Upper lobe of right lung (tissue), 1 donor: ENCODE measurements at places on chromosomes 2 and 18. TPM values are rescaled to one million over a fixed set of nuclear protein-coding genes. Genes with fewer than 3 reads are reported as not detected.

DNA sequence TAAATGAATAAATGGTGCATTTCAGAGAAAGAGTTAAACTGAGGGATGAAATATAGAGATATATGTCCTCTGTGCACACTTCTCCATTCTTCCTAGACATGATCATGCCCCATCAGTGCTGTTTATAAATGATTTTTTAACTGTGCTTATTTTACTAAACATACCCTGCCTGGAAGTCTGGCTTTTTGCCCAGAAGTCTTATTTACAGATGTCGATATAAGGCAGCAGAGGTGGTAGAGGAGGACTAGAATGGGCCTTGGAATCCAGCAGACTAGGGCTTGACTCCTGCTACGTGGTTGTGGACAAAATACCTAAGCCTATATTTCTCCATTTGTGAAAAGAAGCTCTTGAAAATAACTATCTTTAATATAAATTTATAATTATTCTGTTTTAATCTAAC, 355.5 kb downstream of the RAD51AP2 start:
- DNase-seq = no peak

DNA sequence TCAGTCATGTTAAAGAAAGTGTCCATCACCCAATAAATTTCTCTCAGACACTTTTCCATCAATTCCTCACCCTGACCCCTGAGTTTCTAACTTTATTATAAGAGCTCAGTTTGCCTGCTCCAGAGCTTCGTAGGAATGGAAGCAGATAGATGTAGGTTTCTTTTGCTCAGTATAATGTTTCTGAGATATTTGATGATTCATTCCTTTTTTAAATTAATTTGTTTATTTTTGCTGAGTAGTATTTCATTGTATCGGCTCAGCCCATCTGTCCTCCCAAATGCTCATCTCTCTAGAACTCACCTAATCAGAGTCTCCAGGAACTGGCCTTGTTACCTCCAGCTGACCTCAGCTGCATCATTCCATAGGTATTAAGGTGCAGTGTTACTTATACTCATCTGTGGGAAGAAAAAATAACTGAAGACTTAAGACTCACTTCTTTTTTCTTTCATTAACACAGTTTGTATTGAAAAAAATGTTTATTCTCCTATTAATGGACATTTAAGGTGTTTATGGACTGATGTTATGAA, 11.9 kb upstream of the BCL2L11 start:
- DNase-seq = no peak

- no peak for DNase-seq
Measured at GRCh38 chr18:64852281-64852680, 703.4 kb upstream of the LINC00305 start.

AOX1 gene
- 24.3 TPM for total RNA-seq

GBX2 gene
- total RNA-seq = not detected
